MM.1S (cell line): ENCODE measurements at places on chromosomes 1 and 21.

DNA sequence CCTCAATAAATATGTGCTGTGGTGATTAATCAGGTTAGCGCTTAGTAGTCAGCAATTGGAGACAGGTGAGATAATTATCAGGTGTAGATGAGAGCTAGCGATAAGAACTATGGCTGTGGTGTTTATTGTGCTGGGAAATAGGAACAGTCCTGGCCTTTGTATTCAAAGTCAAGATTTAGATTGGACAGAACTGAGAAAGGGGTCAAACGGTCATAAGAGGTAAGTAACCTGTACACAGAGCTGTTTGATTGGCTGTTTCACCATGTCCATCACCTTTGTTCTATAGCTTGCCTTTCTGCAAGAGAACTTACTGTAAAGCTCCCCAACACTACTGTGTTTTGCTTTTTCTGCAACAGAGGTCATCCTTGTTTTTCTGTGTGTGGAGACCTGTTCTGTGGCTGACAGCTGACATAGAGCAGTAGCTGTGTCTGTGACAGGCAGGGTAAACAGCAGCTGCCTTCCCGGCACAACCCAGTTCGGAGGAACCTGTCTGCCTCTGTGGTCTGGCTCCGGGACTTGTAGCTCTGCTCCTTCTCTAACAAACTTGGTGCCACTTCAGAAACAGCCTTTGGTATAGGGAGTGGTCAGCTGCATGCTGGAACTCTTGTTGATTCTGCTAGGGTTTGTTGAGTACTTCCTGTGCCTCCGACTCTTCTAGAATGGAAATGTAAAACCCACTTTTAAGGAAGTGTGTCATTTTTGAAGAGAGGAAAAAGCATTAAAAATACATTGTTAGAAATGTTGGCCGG is 21.1 kb upstream of the CDC42 start:
- no peaks in the 10 kb centered on the region for H3K27me3 ChIP-seq
- H3K4me1 ChIP-seq = no peaks in the 10 kb centered on the region

GRCh38 chr1:99438656-99439230 is 174.5 kb downstream of the PLPPR4 start:
- no peak for DNase-seq
- H3K27me3 ChIP-seq = no peaks in the 10 kb centered on the region
- H3K36me3 ChIP-seq = no peaks in the 10 kb centered on the region

DNA sequence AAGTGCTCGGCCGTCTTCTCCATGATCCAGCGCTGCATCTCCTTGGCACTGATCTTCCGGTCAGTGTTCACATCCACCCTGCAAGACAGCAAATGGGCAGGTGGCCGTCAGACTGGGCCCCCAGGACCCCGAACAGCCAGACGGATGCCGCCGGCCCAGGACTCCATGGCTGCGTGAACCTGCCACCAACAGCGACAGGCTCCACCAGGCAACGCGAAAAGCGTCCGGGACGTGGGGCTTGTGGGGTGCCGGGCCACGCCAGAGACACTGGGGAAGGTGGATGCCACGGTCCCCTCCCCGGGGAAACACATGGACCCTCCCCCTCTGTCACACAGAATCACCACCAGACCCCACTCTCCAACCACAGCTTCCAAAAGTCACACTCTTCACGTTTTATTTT is 7.9 kb downstream of the SDF4 start:
- DNase-seq = no peak
- H3K4me1 ChIP-seq = no peaks in the 10 kb centered on the region
- no peak overlapping the region for H3K4me3 ChIP-seq
- no peaks in the 10 kb centered on the region for H3K27me3 ChIP-seq

- H3K27me3 ChIP-seq = no peaks in the 10 kb centered on the region
- H3K4me3 ChIP-seq = no peak overlapping the region
- no peak overlapping the region for H3K27ac ChIP-seq
- no peaks in the 10 kb centered on the region for H3K36me3 ChIP-seq
Observed at GRCh38 chr1:31625561-31626222, 8.2 kb downstream of the HCRTR1 start.

DNA sequence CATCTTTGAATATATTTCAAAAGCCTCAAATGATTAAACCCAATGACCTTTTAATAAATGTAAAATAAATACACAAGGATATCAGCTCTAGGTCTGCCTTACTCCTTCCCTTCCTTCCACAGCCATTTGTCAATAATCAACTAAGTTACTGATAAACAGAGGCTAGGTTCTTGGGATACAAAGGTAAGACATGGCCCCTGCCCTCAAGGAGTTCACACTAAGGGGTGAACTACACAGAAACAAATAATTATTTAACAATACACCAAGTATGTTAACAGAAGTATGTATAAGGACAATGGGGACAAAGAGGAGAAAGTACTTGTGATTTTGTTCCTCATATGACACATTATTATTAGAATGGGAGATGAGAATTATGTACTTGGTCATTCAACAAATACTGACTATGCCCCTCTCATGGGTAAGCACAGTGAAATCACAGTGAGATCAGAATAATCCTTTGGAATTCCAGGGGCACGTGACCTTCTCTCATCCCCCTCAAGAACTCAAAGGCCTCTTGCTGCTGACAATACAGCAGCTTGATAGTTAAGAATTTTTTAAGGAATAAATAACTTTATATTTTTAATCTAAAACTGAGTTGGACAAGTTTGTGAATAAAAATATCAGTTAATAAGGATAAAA is 40.2 kb downstream of the ATP1B1 start:
- no peak overlapping the region for H3K4me3 ChIP-seq
- no peaks in the 10 kb centered on the region for H3K4me1 ChIP-seq
- H3K27me3 ChIP-seq = no peaks in the 10 kb centered on the region
- no peaks in the 10 kb centered on the region for H3K36me3 ChIP-seq
- no peak for DNase-seq
- H3K27ac ChIP-seq = no peak overlapping the region

DNA sequence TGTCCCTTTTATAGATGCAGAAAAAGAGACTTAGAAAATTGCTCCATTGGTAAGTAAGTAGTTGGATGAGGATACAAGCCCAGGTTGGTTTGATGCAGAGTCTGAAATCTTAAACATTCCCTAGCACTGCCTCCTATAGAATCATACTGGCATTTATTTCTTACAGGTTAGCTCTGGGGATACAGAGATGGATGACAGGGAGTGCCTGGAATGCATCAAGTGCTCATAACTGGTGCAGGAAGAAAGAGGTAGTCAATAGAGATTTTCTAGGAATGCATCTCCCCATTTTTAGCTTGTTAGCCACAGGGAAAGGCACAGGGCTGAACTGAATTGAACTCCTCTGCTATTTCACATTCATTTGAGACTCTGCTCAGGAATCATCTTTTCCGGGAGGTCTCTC is 269.0 kb upstream of the USP24 start:
- no peak for DNase-seq
- no peak overlapping the region for H3K27ac ChIP-seq
- no peaks in the 10 kb centered on the region for H3K27me3 ChIP-seq
- H3K4me3 ChIP-seq = no peak overlapping the region

- H3K4me1 ChIP-seq = peaks cover 20% of the 10 kb centered on the region
- peak; percentile 46 for DNase-seq
- no peak overlapping the region for H3K4me3 ChIP-seq
- no peaks in the 10 kb centered on the region for H3K36me3 ChIP-seq
Observed at GRCh38 chr1:182426442-182427430, 23.2 kb upstream of the RGSL1 start.
